ENCODE measurements at places on chromosomes 12 and 14.

- no peak for DNase-seq
Measured at GRCh38 chr12:7857971-7858370, 14.7 kb downstream of the SLC2A14 start.

- peak; percentile 81 for DNase-seq
Measured at GRCh38 chr14:81436296-81437138, 36.4 kb upstream of the STON2 start.

- no peak for DNase-seq
Measured at GRCh38 chr12:14751986-14752385, 51.3 kb downstream of the WBP11 start.

- DNase-seq: no peak
Measured at GRCh38 chr12:93749515-93749914, 72.3 kb downstream of the CRADD start.

DNA sequence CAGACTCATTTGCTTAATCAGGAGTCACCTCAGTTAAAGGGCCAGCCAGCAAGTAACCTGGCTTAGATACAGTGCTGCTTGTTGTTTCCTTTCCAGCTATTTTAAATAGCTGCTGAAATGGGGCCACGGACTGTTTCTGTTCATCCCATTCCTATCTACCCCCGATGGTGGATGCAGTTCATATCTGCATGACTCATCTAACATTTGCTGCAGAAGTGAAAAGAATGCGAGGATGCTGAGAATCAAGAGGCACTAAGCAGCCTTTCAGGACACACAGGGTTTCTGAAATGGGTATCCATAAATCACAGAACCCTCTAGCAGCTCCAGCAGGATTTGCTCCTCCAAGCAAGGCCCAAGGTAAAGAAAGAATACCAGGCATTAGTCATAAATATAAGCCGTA, 60.2 kb upstream of the RTRAF start:
- no peak for DNase-seq

GRCh38 chr14:78701246-78701645, 531.1 kb downstream of the NRXN3 start:
- no peak for DNase-seq

DNA sequence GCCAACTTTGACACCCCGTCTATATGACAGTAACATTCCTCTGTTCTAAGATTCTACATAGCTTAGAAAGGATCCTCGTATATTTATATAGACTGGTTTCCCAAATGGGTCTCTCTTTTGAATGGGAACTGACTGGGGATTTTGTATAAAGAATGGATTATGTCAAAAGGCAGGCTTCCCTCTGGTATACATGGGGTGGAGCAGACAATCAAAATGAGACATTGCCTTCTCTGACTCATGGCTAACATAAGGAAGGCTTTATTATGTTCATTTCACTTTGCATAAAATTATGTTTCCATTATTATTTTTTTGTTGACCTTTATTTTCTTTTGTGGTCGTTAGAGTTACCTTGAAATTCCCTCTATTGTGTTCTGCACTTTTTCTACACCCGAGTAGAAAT, 211.1 kb downstream of the ALG10B start:
- no peak for DNase-seq

DNA sequence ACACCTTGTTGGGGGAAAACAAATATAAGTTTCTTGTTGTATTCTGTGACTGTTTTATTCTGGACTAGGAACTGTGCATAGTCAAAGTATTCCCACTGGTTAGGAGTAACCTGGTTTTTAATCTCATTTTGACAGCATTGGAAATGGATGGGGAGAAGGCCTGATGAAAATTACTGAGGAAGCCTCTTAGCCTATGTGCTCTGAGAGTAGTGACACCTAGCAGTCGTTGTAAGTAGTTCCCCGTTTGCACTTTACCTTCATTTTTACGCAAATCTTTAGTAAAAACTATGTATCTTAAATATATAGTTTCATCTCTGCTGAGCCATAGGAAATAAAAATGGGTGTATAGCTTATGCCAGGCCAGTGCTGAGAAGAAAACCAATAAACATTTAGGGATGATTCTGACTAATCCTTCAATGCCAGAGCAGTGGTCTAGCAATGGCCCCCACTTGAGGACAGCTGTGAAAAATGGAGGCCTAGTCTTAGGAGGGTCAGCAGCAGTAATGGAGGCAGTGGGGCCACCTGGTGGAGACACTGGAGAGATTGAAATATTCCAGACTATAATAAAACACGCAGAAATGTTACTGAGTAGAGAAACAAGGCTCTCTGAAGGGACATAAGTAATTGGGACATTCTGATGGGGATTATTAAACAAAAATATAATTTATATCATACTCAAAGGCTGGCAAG, 133.2 kb upstream of the NOVA1 start:
- no peak for DNase-seq

DNA sequence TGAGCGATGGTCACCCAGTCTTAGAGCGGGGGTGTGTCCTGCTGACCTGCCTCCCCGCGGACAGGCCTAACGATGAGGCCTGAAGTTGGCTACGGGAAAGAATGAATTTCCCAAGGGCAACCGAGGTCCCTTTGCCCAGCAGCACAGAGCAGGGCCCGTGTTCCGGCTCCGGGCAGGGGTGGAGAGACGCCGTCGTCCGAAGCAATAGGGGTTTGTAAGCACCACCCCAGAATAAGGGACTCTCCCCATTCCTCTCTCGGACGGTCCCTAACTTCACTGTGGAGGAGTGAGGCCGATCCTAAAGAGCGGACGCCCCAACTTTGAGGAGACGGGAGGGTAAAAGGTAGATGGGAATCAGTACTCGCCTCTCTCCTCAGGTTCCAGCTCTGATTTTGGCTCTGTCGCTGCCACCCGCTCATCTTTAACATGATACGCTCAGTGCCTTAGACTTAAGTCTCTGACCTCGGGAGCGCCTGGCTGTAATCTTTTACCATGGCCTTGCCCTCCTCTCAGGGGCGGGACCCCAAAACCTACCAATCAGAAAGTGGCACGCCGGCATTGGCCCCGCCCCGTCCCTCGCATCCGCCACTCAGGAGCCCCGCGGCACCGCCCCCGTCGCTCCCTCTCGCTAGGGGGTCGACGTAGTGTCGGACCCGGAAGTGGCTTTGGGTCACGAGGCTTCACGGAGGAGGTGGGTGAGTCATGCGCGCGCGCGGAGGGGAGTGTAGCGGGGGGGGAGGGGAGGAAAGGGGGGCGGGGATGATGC, at the start of gene DDIT3:
DDIT3 (minus strand) TSS at position 462 of the 766 bp plus-strand sequence. CDS start 3,108 bp downstream, outside the sequence.
- peak; percentile 100 for DNase-seq

DNA sequence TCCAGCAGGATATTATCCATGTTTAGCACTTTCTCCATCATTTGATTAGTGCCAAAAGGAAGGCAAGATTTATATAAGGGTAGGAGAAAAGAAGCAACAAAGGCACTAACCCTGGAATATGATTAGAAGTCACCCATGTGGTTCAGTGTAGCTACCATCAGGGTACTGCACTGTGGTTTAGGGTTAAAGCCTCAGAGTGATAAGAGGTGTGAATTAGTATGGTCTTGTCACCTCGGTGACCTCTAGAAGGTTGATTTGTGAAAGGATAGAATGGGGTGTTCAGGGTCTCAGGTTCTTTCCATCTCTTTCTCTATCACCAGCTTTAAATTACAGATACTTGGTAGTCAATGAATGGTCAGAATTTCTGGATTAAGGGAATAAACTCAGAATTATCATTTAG, 103.0 kb upstream of the TMTC2 start:
- no peak for DNase-seq

DNA sequence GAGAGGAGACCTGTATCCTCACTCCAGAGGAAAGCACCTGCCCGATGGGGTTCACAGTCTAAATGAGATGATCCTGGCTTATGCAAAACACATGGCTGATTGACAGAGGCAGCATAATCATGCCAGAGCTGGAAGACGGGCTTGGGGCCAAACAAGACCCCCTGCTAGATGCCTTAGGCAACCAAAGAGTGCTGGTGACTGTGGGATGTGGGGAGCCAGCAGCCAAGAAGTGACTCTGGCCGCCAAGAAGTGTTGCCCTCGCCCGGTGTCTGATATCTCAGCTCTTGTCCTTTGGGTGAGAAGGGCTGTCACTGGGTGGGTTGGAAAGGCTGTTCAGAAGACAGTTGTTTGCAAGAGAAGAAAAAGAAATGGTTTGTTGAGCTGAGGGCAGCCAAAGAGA, 56.7 kb downstream of the PLEKHG3 start:
- DNase-seq: no peak

- no peak for DNase-seq
Measured at GRCh38 chr14:98976271-98976670, 295.7 kb downstream of the BCL11B start.

DNA sequence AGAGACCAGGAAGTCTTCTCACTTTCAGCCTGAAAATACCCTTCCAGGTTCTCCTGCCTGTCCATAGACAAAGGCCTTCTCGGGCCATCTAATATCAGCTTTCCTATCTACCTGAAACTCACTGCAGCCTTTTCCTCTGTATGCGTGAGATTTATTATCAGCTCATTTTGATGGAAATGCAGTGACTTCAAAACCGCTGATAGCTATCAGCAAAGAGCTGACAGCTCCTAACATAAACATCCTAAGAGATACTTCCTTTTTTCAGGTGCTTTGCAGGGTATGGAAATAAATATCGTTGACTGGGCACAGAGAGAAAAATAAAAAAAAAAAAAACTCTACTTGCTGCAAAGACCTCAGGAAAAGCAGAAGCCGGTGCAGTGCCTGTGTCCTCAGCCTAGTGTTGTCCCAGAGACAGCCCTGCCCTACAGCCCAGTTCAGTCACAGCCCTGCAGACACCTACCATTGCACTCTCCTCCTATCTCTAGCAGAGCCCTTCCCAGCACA, 215.0 kb upstream of the EGLN3 start:
- DNase-seq: no peak

GRCh38 chr12:6630736-6631135, 5.0 kb downstream of the LPAR5 start:
- DNase-seq: no peak

GRCh38 chr14:79660053-79660939, 551.0 kb downstream of the DIO2 start:
- no peak for DNase-seq

DNA sequence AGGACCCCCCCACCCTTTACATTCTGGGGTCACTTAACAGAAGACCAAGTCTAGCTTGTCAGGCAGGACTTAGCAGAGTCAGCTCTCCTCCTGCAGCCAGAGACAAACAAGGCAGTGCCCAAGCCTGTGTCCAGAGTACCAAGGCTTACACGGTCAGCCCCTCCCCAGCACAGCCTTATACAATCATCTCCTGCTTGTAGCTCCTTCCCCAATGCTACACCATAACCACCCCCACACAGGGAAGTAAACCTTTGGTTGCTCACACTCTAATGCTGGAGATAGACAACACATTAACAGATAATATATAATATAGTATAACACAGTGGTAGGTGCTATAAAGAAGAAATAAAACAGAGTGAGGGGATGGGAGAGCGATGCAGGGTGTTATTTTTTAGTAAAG, 175.4 kb upstream of the PWP1 start:
- no peak for DNase-seq

DNA sequence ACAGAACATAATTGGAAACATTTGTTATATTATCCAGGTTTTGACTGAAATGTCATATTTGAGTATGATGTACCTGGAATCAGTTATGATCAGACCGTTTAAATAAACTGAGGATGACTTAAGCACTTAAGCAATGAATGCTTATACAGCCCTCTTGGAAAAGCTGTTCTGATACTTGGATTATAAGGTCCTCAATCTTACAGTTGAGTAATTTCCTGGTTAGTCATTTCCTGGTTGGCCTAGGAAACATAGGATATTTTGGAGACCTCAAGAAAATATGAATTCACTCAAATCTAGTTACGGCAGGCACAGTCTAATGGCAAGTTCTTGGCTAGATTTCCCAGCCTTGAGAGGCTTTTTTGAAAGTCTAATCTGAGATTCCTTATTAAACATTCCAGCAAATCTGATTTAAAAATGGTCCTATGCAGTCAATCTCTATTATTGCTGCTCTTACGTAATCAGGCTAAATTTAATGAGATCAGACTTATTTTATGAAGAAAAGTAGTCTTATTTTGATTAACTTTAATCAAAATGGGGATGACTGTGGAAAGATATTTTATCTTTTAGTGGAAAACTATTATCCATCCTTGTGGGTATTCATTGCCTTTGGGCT, 447.2 kb downstream of the SNAPC1 start:
- DNase-seq: no peak

DNA sequence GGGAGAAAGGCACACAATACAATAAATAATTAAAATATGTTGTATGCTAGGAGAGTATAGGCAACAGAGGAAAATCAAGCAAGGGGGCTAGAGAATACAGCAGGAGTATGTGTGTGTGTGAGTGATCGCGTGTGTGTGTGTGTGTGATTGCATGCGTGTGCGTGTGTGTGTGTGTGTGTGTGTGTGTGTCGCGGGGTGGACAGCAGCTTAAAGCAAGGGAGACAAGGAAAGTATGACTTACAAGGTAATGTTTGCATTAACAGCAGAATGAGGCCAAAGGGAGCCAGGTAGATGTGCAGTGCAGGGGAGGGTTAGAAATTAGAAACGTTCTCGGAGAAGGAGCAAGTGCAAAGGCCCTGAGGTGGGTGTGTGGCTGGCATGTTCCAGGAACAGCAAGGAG, 57.4 kb upstream of the KCNA1 start:
- no peak for DNase-seq

- DNase-seq: no peak
Measured at GRCh38 chr14:104644656-104645378, 40.2 kb upstream of the TMEM179 start.

- DNase-seq: no peak
Measured at GRCh38 chr12:102570256-102570655, 89.9 kb upstream of the IGF1 start.

DNA sequence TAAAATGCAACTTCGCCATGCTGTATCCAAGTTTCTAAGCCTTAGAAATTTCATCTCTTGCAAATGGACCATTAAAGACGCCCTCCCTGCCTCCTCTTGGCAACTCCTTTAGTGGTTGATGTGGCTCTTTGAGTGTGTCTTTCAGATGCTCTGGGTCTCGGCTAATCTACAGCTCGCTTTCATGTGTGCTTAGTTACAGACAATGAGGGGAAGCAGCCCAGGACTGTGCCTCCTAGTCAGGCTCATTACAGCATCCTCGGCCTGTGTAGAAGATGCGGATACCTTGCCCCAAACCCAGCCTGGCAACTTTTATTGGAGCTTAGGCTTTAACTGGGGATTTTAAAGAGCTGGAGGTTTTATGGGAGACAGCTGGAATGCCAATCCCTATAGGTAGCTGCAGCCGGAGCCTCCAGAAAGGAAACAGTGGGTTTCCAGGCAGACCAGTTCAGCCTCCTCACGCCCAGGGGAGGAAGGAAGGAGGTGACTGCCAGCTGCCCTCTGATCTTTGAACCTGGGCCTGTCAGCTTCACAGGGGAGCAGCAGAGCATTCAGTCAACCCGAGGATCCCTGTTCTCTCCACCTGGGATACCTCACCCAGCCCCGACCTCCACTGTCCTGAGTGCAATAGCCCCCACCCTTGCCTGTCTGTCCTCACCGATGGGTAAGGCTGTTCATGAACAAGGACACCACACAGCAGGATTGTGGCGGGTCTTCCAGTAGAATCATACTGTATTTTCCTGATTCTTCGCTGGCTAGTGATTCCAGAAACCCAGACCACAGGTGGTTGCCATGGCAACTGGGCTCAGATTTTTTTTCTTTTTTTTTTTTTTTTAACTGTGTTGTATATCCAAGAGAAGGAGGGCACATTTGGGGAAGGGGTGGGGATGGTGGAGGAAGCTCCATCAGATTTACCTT, 638.5 kb downstream of the MED13L start:
- no peak for DNase-seq
